ENCODE measurements at places on chromosomes 5 and 9. TPM values are rescaled to one million over a fixed set of nuclear protein-coding genes. Genes with fewer than 3 reads are reported as not detected.

Gene CEL
- total RNA-seq: 1.8 TPM

Gene CARD19
- total RNA-seq: 44.7 TPM

Gene ANKRD55
- total RNA-seq: not detected

Gene CDC20B
- 0.37 TPM for total RNA-seq

GRCh38 chr5:132056610-132057497 is 3.6 kb upstream of the IL3 start:
- no peaks in the 10 kb centered on the region for H3K27me3 ChIP-seq
- DNase-seq: no peak
- H3K4me3 ChIP-seq: no peak overlapping the region
- no peaks in the 10 kb centered on the region for H3K4me1 ChIP-seq
- no peak overlapping the region for H3K27ac ChIP-seq
- no peaks in the 10 kb centered on the region for H3K36me3 ChIP-seq

GRCh38 chr9:136539427-136540421 is 6.1 kb downstream of the NOTCH1 start:
- H3K36me3 ChIP-seq: no peaks in the 10 kb centered on the region
- H3K27me3 ChIP-seq: no peaks in the 10 kb centered on the region
- no peak overlapping the region for H3K27ac ChIP-seq
- no peak overlapping the region for H3K4me3 ChIP-seq
- DNase-seq: no peak

- peaks cover 4% of the 10 kb centered on the region for H3K4me1 ChIP-seq
- no peak overlapping the region for H3K27ac ChIP-seq
- no peaks in the 10 kb centered on the region for H3K36me3 ChIP-seq
- DNase-seq: no peak
These were observed 81.9 kb downstream of the PALM2AKAP2 start for GRCh38 chr9:109861918-109862317.

All from ovary (tissue), 10 donors.